ENCODE measurements at places on chromosomes 11 and 22. TPM values are rescaled to one million over a fixed set of nuclear protein-coding genes. Genes with fewer than 3 reads are reported as not detected.

DNA sequence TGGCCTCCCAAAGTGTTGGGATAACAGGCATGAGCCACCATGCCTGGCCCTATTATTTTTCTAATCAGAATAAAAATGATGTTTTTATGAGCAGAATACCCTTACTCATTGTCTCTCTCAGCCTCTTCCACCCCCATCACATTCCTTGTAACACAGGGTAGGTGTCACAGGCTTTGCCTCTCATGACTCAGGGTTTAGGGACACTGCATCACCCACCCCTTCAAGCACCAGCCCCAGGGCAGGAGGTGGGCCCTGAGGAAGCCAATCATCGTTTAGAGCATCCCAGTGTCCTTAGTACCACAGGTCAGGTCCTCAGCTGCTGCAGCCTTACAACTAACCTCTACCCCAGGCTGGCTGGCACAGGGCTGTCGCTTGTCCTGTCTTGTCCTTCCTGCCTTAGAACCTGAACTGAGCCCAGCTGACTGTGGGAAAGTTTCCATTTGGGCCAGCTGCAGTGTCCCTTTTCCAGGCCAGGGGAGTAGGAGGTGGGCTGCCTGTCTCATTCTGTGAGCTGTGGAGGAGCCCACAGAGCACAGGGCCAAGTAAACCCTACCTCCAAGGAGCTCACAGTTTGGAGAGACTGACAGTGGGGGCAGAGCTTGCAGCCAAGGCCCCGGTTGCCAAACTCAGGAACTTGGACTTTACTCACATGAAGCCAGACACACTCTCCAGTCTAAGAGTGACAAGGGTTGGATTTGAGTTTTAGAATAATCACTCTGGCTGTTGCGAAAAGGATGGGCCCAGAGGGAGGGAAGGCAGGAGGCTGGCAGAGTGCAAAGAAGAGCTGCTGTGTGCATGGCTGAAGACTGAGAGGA lies 19.5 kb upstream of the UVRAG start:
- no peak for DNase-seq

DNA sequence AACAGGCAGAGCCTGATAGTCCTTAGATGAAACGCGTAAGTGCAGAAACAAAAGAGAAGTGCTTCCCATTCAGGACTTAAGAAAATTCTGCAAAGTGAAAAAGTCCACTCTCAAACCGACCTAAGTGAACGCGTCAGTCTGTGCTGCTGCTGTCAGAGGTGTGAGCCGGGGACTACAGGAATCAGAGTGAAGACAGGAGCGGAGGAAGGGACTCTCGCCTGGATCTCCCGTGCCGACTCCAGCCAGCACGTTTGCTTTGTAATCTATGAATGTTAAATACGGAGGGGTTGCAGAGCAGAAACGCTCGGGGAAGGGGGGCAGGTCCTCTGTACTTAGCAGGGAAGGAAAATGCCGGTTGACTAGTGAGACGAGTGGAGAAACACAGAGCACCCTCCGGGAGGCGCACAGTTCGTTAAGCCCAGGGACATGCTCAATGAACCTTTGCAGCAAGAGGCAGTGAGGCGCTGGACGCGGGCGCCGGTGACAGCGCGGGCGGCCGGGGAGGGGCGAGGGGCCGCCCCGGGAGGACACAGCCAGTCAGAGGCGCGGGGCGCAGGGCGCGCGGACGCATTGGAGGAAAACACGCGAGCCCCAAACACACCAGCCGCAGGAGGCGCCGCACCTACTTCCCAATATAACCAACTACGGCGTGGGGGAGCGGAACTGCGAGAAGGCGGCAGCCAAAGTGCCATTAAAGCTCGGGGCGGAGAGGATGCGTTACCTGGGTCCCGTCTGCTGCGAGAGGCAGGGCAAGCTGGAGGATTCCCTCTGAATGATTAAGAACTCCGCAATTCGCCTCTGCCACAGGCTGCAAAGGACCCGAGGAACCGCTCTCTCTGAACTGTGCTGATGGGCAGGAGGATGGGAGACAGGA lies at the start of gene CNTN5:
Gene CNTN5 (plus strand): TSS at position 598 of the 874 bp plus-strand sequence.
- no peak for DNase-seq

The DENND6B gene
- total RNA-seq, result 5.4 TPM

The MS4A14 gene
- not detected for total RNA-seq

The OR52A1 gene
- total RNA-seq, result not detected
